ENCODE measurements at places on chromosomes 6 and 20.

GRCh38 chr6:133286765-133287164 is 45.6 kb downstream of the EYA4 start:
- DNase-seq: no peak

DNA sequence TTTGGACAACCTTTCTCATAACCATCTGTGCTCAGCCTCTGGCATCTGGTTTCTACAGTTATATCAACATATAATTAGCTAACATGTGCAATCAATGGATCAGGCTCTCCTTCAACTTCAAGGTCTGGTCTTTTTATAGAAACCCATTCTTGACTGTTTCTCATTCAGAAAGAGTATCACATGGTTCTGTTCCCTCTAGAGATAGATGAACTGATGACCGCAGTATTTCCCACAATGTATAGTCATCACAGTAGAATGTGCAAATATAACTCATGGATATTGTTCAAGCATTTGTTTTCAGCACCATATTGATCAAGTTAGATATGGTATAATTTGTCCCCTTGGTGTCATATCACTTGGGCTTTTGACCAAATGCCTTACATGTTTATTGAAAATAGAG is 656.2 kb downstream of the FRK start:
- no peak for DNase-seq

GRCh38 chr20:13449868-13450434 is 188.8 kb downstream of the TASP1 start:
- no peak for DNase-seq

- no peak for DNase-seq
Observed at GRCh38 chr20:53129563-53129962, 157.4 kb downstream of the TSHZ2 start.

DNA sequence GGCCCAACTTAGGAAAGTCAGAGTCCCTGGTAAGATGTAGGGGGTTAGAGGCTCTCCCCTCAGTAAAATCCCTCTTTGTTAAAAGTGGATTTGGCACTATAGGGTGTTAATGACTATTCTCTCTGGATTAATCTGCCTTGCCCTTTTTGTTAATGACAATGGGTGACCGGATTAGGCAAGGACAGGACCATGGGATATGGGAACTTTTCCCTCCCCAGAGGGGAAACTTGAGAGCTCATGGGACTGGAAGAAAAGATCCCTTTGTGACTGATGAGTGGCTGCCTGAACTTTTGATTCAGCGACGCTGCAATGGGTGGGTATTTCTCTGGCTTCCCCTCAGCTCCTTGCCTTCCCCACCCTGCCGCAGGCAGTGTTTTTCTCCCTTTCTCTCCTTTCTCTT is 12.2 kb upstream of the TAAR9 start:
- no peak for DNase-seq

DNA sequence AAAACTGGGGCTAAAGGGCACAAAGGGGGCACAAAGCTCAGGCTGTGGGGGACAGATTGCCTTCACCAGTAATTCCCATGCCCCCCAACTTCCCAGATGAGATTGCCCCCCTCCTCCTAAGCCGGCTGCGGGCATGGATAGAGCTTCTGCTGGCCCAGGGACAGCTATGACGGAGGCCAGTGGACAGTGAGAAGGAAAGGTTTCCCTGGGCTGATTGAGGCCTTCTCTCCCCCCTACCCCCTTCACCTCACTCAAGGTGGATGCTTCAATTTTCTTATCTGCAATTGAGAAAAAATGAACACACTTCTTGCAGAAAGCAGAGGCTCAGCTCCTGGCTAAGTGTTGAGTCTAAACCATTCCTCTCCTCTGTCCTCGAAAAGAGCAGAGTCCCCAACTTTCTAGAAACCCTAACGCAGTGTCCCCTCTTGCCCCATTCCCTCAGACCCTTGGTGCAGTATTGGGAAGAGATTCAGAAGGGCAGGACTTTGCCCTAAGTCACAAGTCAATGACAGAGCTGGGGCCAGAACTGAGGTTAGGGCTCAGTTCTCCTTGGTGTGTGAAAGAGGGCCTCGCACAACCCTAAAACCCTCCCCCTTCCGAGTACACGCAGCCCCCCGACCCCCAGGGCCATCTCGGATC is 808 bp downstream of the SDC4 start:
- no peak for DNase-seq

GRCh38 chr20:37355252-37356180 is 9.6 kb downstream of the SRC start:
- DNase-seq: no peak

- DNase-seq: no peak
Observed at GRCh38 chr20:61027218-61027617, 224.8 kb upstream of the CDH4 start.

- no peak for DNase-seq
Observed at GRCh38 chr6:108175592-108176279, 9.9 kb downstream of the NR2E1 start.

GRCh38 chr6:72850469-72850868 is 228.6 kb downstream of the KCNQ5 start:
- no peak for DNase-seq

DNA sequence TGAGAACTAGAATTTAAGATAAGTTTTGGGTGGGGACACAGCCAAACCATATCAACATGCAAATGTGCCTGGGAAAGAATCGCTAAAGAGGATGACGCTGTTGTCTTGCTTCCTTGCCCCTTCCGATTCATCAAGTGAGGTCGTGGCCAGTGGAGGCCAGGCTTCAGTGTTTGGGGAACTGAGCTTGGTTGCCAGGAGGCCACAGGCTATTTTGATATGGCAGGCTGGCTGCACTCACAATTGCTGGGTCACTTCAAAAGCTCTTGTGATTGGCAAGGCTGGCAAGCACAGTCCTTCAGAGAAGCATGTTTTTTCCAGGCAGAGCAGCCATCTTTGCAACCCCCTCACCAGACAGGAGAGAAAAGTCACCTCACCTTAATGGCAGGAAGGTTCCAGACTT is 45.8 kb downstream of the SAMD5 start:
- no peak for DNase-seq

DNA sequence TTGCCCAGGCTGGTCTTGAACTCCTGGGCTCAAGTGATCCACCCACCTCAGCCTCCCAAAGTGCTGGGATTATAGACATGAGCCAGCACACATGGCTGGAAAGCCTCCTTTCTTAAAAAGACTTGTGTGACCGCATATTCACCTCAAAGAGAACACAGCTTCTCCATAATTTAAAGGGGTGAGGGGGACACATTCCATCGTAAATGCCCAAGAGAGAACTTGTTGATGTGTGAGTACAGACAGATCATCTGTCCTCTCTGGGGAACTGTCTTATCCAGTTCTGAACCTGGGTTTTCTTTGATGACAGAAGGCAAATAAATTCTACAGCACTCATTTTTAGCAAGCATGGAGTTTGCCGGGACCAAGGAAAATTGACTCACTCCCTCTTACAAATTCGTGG is 47.2 kb downstream of the NFATC2 start:
- DNase-seq: no peak

DNA sequence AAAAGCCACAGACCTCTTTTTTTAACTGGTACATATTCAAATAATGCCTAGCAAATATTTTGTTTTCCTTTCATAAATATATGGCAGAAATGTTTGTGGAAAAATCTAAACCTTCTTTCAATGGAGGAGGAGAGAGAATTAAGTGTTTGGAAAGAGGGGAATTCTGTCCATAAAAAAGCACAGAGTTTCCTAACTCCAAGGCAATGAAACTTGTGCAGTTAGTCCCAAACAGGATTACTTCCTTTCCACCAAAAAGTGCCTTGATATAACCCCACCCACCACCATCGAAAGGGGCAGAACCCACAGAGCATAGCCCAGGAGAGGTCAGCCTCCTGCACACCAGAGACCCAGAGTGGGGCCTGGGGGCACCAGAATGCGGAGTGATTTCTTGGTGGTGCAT is 106.3 kb downstream of the OGFRL1 start:
- no peak for DNase-seq

DNA sequence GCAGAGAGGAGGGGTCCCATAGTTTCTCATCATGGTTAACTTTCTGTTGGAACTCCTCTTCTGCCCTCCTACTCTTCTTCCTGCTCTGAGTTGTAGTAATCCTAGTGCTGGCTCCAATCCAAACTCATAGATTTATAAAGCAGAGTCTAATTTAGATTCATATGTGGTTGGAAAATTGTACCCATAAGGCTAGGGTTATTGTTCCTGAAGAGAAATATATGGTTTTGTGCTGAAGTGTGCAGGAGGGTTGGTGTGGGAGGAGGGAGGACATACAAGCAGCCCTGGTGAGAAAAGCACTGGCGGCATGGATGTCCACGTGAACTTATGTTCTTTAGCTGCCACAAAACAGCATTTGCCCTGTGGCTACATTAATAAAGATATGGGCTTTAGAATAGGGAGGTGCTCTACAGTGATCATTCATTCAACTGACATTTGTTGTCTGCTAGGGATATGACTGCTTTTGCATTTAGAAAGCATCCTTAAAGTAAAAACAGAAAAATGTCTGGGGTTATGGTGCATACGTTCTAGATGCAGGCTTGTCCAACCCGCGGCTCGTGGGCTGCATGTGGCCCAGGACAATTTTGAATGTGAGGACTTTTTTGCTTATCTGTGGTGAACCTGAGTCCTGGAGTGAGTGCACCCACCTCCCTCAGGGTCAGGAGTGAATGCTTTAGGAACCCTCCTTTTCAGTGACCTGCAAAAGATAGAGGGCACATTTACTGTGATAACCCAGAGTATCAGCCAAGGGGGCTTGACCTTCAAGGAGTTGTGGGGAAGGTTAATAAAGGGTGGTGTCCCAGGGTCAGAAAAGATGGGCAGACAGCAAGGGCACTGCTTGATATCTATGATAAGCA is 4.1 kb downstream of the HLA-A start:
- DNase-seq: no peak

- DNase-seq: no peak
Observed at GRCh38 chr6:53067849-53068361, 2.7 kb downstream of the FBXO9 start.

DNA sequence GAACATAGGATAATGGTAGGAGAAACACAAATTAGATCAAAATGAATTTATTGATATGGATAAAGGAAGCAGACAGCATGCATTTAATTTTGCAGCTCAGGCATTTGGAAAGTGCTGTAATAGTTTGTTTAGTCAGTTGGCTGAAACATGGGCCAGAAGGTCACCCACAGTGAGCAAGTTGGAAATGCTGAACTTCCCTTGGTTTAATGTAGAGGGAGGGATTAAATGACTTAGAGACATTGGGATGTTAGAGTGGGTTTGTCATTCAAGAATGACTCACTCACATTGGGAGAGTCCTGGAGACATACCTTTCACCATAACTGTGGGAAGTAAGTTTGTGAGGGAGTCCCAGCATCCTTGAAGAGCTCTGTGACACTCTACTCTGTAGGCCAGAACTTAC is 231.5 kb upstream of the PLCB4 start:
- DNase-seq: no peak

DNA sequence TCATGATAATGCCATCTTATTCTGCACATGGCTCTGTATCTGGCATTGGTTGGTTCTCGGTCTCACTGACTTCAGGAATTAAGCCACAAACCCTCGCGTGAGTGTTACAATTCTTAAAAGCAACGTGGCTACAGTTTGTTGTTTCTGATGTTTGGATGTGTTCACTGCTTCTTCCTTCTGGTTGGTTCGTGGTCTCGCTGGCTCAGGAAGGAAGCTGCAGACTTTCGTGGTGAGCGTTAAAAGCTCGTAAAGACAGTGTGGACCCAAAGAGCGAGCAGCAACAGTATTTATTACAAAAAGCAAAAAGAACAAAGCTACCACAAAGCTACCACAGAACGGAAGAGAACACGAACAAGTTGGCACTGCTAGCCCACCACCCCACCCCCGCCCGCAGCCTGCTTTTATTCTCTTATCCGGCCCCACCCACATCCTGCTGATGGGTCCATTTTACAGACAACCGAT is 51.1 kb downstream of the MYLIP start:
- peak; percentile 40 for DNase-seq

DNA sequence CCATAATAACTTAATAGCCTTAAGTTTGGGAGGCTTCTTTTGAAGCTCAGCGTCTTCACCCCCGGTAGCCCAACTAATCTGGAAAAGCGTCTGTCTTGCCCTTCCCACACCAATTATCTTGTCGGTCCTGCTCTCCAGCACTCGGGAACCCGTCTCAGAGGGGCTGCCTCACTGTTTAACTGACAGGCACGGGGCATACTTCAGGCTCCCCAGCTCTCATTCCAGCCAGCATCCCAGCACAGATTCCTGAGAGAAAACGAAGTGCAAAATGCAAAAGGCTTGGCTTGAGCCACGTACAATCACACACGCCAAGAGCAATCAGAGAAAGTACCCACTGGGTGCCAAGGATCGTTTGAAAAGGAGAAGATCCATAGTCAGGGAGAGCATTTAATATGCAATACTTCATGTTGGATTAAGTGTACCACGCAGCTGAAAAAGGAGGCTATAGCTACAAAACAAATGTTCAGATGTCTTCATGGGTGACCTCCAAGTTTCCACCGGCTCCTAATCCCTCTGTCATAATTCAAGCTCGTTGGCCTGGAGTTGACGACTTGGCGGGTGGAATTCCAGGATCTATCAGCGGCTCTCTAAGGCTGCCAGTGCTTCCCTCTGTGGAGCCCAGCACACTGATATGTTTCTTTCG is 53.7 kb upstream of the STX16 start:
- no peak for DNase-seq

GRCh38 chr6:163335671-163336545 is 78.6 kb upstream of the QKI start:
- DNase-seq: no peak

DNA sequence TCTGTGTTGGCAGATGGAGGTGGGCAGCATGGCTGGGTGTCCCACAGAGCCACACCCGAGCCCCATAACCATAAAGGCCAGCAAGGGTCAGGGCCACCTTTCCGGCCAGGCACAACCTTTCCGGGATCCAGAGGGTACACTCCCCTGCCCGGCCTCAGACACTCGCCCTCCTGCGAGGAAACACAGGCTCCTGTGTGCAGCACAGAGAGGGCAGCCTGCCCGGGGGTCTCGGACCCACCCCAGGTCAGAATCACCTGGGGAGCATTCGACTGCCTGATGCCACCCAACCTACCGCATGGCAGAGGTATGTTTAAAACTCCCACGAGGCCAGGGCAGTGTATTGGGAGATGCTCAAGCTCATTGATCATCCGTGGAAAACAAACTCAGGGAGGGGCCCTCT is 260.3 kb downstream of the TAF4 start:
- no peak for DNase-seq

GRCh38 chr6:149680503-149680902 is 32.0 kb upstream of the KATNA1 start:
- no peak for DNase-seq

GRCh38 chr20:60252866-60253265 is 294.6 kb downstream of the CDH26 start:
- DNase-seq: no peak

DNA sequence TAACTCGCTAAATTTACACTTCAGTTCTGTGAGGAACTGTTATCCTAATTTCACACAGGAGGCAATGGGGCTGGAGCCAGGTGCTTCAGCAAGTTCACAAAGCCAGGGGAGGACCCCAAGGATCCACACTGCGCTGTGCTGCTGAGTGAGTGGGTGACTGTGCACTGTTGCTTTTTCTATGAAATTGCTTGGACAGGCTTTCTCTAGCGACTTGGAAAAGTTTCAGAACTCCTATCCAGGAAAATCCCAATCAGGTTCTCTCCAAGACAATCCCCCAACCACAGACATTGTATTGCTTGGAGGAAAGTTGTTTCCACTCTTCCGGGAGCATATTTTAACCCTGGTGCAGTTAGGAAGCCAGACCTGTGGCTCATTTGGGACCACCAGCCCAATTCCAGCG is 175.9 kb upstream of the CST7 start:
- no peak for DNase-seq

- DNase-seq: peak; percentile 54
Observed at GRCh38 chr6:89372506-89372901, 20.0 kb upstream of the UBE2J1 start.

- DNase-seq: no peak
Observed at GRCh38 chr6:107832151-107833056, 8.3 kb upstream of the SCML4 start.
